ENCODE measurements at places on chromosomes 6 and 20.

GRCh38 chr6:121934451-121934850 is 465.0 kb upstream of the HSF2 start:
- no peak for DNase-seq

DNA sequence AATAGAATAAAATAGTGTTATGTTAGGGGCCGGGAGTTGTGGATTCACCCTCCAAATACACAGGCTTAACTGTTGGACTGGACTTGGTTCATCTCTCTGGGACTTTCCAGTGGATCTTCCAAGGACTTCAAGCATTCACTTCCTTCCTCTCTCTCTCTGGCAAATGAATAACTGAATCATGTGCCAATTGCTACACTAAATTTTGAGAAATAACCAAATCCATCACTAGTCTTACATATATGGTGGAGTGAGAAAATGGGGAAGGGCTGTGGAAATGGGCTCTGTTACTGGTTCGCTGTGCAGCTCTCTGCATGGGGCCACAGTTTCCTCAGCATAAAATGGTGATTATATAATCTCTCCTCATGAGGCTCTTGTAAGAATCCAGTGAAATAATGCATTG is 6.8 kb upstream of the KIAA1755 start:
- DNase-seq = no peak

DNA sequence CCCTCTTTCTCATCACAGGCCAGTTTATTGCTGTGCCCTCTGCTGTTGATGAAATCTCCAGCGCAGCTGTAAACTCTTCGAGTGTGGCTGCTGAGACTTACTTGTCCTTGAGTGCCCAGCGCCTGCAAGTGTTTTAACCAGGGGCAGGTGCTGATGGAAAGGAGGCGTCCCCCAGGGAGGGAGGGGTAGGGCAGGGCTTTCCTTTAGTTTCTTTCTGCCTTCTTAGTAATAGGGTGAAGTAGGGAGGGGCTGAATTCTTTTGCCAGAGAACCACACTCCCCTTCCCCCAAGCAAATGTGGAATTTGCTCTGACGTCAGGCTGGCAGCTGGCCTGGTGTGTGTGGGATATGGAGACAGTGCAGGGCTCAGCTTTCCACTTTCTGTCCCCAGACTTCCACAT is 61.2 kb downstream of the IGF2R start:
- DNase-seq = peak; percentile 91

DNA sequence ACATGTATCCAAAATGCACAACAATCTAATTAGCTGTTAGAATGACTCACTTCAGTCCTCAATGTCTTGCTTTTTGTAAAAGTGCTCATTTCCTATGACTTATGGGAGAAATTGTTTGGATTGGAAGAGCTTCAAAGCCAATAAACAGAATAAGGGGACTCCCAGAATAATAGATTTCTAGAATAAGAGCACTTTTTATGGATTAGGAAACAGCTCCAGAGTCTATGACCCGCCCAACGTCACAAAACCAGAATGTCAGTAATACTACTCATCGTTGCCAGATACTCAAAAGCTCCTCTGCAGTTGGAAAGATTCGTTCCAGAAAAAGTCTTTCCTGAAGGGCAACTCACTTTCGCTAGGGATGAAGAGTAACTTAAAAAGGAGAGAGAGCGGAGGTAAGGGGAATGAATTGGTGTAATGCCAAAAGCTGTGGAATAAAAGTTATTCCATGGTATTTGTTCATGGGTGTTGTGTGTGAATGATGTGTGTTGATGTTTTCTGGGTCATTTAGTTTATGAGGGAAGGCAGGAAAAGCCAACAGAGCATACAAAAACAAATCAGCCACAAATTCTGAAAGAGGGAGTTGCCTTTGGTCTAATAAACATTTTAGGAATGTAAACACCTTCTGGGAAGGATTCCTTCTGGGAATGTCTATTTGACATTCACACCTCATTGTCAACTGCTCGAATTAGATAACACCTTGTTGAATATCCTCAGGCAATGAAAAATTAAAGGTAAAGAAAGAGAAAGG is 64.6 kb downstream of the SYNE1 start:
- DNase-seq = peak; percentile 4

DNA sequence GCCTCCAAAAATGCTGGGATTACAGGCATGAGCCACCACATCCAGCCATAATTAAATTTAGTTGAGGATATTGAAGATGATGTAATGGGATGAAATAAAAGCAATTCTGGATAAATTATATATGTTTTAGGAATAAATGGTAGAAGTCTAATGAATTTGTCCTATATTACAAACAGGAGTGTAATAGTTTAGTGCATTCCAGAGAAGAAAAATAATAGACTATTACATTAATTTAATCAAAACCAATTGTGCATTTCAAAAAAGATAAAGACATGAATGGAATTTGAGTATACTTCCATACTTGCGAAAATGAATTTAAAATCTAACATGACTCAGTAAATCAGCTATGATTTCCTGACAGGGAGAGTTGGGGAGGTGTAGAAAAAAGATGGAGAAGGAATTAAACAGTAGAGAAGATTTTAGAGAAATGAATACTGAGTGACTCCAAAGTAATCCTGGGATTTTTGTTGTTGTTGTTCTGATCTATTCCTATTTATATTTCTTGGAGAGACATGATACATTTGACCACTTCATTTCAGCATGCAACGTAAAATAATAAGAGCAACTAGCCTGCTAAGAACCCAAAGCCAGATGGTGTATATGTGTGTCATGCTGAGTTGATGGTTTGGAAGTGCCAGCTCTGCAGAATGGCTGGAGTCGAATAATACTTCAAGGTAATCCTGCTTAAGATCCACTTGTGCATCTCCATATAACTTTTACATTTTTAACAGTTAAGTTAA is 67.4 kb downstream of the AIG1 start:
- DNase-seq = no peak

- no peak for DNase-seq
Measured at GRCh38 chr20:38843346-38843745, 37.8 kb downstream of the PPP1R16B start.

DNA sequence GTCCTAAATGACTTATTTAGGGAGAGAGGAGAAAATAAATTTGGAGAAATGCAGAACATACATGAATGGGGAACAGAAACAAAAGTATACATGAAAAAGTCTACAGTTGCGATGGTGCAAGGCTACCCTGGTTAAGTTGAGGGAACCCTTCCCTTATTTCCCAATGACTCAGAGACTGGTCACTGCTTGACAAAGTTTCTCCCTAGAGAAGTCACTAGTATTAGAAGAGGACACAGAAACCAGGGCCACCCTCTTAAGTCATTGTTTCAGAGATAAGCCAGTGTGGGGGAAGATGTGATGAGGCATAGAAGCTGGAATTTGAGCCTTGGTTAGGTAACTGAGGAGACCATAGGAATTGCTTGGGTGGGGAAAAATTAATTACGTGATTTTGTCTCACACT is 24.4 kb upstream of the EDN1 start:
- DNase-seq = peak; percentile 91

DNA sequence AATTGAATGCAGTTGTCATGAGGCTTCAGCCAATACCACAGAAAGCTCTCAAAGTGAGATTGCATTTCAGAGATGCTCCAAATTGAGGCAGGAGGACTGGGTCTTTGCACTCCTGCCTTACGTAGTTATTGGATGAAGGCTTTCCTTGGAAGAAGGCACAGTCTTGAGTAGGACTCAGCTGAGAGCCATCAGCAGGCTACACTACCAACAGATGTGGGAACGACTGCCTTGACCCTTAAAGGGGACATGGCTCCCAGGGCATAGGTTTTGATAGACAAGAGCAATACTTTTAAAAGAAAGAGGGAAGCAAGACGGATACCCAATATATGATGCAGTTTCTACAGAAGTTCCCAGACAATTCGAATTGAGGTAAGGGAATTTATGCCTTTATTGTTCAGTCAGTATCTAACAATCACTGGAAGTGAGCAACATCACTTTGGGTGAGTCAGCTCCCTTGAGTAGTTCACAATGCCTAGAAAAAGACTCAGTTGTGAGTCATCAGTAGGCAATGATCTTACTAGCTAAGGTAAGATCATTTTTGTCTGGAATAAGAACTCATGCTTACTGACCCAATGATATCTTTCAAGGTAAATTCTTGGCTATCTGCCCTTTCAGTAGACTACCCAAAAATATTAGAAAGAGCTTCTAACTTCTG is 390.8 kb downstream of the GJA1 start:
- DNase-seq = peak; percentile 89

GRCh38 chr6:151437401-151437800 is 14.5 kb downstream of the RMND1 start:
- DNase-seq = peak; percentile 50

GRCh38 chr20:63497946-63498935 is 642 bp downstream of the EEF1A2 start:
- DNase-seq = peak; percentile 73

DNA sequence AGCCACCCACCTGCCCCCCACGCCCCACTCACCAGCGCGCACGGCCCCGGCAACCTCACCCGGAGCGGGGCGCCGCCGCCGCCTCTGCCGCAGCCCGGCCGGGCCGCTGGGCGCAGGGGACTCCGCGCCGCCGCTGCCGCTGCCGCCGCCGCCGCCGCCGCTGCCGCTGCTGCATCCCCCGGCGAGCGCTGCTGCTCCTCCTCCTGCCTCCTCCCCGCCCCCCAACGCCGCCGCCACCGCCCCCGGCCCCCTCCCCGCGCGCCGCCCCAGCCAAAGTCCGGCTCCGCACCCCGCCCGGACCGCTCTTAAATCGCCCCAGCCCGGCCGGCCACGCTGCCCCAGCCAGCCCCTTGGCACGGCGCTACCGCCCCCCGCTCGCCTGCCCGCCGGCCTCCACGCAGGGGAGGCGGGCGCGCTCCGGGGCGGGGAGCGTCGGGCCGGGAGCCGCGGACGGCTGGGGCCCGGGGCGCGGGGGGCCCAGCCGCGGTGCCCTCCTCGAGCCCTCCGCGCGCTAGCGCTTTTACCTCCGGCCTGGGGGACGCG is at the start of gene SULF2:
TSS of gene SULF2 (minus strand) at position 171 of the 543 bp plus-strand sequence. CDS start 28,118 bp downstream, outside the sequence.
- DNase-seq = peak; percentile 50

GRCh38 chr6:135251498-135252441 is 70.7 kb downstream of the MYB start:
- peak; percentile 54 for DNase-seq

DNA sequence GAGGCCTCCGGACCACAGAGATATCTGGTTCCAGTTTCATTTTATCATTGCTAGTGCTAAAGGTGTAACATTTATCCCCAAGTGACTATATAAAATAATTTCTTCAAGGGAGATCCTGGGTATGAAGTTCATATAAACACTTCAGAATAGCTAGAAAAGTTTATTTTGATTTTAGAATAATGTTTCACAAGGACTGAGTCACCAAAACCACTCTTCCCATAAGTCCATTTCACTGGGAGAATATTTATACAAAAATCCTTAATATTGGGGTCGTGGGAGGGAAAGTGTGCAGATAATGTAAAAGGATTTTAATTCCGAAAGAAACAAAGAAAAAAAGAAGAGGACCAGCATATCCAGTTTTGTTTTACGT is 128.1 kb downstream of the ISM1 start:
- DNase-seq = no peak

- no peak for DNase-seq
Measured at GRCh38 chr6:43200541-43200940, 18.5 kb downstream of the CUL9 start.

DNA sequence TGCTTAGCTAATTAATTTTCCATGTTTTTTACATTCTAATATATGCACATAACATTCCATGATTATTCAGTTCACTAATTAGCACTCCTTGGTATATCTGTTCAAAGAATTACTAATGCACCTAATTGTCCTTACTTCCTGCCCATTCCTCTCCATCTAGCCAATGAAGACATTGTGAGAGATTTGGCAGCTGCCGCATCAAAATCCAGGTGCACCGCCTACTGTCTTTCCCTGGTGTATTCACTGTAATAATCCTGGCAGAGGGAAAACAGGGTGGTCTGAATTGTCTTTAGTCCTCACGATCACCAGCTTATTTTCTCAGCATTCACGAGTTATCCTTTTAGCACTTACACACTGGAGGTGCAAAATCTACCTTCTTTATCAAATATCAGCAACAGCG is 61.0 kb upstream of the SCGN start:
- no peak for DNase-seq

GRCh38 chr6:11439017-11439420 is 98.5 kb upstream of the TMEM170B start:
- no peak for DNase-seq

GRCh38 chr6:137852346-137852745 is 14.7 kb upstream of the TNFAIP3 start:
- DNase-seq = no peak

DNA sequence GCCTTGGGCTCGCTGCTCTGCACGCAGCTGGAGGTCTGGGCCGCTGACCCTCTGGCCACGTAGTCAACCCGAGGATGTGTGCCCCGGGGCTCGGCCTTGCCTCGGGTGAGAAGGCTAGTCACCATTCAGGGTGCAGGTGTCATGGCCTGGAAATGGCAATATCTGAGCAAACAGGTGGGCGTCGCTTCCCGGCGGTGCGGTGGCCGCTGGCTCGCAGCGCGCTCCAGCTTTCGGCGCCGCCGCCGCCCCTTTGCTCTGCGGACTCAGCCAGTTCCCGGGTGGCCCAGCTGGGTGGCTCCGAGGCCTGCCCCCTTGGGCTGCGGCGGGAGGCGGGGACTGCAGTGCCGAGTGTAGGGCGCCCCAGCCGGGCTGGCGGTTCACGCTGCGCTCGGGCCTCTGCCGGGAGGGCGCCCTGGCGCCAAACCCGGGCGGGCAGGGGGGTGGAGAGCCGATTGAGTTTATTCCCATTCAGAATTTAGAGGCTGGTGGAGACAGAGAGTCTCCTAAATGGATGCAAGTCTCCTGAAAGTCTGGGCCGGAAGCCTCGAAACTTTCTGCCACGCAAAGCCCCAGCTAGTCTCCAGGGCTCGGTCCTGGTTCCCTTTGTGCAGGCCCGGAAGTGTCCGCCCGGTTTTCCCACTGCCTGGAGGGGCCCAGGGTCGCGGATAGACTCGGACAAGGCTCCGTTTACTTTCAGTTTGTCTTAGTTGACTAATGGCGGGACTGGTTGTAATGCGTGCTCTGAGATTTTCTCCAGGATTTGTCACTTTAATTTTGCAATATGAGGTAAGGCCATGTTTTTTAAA is 11.3 kb upstream of the TFAP2A start:
- DNase-seq = no peak

DNA sequence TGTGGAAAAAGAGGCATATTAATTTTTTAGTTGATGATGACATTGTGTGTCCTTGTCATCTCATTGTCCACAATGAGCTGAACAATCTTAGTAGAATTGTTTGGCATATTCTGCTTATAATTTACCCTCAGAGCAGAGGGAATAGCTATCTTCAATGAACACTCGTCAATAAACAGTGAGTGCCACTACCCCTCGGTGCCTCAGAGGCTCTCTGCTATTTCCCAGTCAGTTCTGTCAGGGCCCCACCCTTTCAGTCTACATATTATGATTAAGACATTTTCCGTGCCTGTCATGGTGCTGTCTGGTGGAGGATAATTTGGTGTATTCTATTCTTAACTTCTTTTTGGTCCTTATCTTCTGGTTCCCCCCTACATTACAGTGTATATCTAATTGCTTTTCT is 31.2 kb downstream of the NUS1 start:
- no peak for DNase-seq

DNA sequence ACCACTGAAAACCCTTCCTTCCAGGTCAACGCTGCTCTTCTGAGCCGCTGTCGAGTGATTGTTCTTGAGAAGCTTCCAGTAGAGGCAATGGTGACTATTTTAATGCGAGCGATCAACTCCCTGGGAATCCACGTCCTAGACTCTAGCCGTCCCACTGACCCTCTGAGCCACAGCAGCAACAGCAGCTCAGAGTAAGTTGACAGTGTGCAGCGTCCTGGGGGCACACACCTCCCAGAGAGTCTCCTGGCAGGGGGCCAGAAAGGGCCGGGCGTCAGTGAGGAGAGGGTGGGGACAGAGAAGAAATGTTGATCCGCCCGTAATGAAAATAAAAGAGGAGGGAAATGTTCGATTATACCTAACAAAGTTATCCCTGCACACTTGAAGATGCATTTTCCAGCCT is 5.0 kb downstream of the WRNIP1 start:
- no peak for DNase-seq
